ENCODE measurements at places on chromosomes 5 and 9.

GRCh38 chr5:15734058-15734457 is 234.1 kb downstream of the FBXL7 start:
- no peaks in the 10 kb centered on the region for H3K27me3 ChIP-seq
- peaks cover 18% of the 10 kb centered on the region for H3K4me1 ChIP-seq
- no peak overlapping the region for H3K27ac ChIP-seq
- no peak overlapping the region for H3K4me3 ChIP-seq
- DNase-seq, result no peak

- H3K4me3 ChIP-seq, result no peak overlapping the region
- peaks cover 4% of the 10 kb centered on the region for H3K4me1 ChIP-seq
- H3K36me3 ChIP-seq, result no peaks in the 10 kb centered on the region
- peaks cover 21% of the 10 kb centered on the region for H3K27me3 ChIP-seq
Measured at GRCh38 chr5:133712562-133712961, 100.2 kb upstream of the FSTL4 start.

DNA sequence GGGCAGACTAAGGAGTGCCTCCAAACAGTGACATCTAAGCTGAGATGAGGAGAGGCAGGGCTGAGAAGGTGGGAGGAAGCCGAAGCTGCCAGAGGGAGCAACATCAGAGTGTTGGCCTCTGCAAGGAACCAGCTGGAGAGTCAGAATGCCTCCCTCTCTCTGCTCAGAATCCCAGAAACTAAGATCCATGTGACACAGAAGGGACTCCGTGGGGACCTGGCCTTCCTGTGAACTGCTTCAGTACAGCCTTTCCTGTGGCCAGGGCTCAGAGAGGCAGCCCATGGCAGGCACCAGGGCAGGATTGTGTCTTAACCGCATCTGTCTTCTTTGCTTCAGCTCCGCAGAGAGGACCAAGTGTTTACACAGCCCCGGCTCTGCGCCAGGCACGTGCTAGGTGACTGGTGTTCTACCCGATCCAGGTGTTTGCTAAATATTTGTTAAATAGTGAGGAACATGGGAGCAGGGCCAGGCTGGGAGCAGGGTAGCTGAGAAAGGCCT is 33.5 kb downstream of the KCNMB1 start:
- no peaks in the 10 kb centered on the region for H3K36me3 ChIP-seq
- no peak for DNase-seq
- H3K4me1 ChIP-seq, result peaks cover 35% of the 10 kb centered on the region
- no peak overlapping the region for H3K27ac ChIP-seq

GRCh38 chr5:93296338-93296737 is 284.7 kb downstream of the NR2F1-AS1 start:
- H3K4me1 ChIP-seq, result peaks cover 28% of the 10 kb centered on the region
- DNase-seq, result no peak
- H3K36me3 ChIP-seq, result no peaks in the 10 kb centered on the region
- H3K27me3 ChIP-seq, result peaks cover 5% of the 10 kb centered on the region

DNA sequence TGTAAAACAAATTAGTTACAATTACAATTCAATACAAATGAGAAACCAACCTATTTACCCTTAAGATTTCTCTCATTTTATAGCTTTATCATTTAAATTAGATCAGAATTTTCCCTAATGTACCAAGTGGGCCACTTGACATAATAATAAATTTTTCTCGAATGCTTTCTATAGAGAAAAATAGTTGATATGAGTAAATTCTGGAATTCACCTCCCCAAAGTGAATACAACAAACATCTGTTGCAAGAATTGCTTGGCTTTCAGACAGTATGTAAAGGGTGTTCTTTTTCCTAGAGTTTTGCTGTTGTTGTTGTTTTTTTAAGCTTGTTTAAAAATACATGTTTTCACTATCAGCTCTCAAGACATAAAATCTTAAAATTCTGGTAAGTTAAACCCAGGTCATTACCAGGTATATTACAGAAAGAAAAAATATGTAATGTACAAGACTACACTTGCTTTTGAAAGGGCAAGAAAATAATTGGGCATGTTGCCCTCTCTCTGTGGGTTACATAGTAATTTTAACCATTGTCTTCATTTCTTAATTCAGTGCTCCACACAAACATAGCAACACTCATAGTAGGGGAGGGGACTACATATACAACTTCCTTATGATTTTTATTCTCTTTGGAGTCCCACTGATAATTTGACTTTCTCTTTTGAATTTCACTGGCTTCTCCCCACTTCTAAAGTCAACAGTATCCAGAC is 200.6 kb downstream of the ARL15 start:
- DNase-seq, result no peak
- no peak overlapping the region for H3K4me3 ChIP-seq
- H3K36me3 ChIP-seq, result peaks cover 5% of the 10 kb centered on the region
- no peak overlapping the region for H3K27ac ChIP-seq

DNA sequence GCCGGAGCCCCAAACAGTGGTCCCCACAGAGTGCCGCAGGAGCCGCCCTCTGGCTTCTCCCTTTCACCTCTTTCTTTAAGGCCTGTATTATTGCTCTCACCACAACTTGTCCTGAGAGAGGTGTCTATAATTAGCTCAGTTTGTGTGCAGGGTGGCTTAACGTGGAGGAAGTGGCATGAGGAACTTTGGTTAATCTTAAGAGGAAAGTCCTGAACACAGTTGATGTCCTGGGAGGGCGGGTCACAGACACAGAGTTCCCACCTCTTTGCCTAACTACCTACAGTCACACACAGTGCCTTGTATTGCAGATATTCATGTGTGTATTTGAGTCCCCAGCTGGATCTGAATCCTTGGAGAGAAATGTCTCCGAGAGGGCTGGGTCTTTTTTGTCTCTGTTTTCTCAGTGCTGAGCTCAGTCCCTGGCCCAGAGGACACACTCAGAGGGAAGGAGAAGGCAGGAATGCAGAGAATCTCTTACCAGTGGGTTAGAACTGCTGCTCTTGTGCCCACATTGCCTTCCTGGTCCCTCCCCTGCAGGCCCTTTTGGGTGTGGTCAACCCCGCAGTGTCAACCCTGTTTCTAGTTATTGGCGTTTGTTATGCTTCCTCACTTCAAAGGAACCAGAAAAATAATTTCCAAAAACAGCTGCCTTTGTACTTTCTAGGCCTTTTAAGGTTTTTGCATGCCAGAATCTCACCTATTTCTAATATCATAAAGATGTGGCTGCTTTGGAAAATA is 392.5 kb downstream of the KDM4C start:
- DNase-seq, result no peak
- no peak overlapping the region for H3K4me3 ChIP-seq
- H3K4me1 ChIP-seq, result peaks cover 26% of the 10 kb centered on the region
- H3K27me3 ChIP-seq, result no peaks in the 10 kb centered on the region
- no peak overlapping the region for H3K27ac ChIP-seq
